HS-5 (cell line): ENCODE measurements at places on chromosomes 3 and 15.

DNA sequence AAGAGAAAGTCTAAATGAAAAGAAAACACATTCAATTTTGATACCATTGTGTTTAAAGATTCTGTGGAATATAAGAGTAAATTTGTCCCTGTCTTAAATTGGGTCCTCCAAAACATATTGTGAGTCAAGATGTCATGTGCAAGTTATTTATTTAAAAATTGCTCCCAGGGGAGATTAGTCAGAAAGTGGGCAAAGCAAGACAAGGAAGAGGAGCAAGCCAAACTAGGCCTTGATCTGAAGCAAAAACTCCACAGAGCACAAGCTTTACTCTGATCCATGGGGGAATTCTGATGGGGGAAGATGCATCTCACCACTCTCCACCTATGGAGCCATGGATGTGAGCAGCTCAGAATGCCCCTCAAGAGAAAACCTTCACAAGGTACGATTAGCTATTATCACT is 342.8 kb upstream of the IL12A start:
- DNase-seq = peak; percentile 50

GRCh38 chr3:105352976-105353375 is 13.7 kb upstream of the ALCAM start:
- DNase-seq = no peak

DNA sequence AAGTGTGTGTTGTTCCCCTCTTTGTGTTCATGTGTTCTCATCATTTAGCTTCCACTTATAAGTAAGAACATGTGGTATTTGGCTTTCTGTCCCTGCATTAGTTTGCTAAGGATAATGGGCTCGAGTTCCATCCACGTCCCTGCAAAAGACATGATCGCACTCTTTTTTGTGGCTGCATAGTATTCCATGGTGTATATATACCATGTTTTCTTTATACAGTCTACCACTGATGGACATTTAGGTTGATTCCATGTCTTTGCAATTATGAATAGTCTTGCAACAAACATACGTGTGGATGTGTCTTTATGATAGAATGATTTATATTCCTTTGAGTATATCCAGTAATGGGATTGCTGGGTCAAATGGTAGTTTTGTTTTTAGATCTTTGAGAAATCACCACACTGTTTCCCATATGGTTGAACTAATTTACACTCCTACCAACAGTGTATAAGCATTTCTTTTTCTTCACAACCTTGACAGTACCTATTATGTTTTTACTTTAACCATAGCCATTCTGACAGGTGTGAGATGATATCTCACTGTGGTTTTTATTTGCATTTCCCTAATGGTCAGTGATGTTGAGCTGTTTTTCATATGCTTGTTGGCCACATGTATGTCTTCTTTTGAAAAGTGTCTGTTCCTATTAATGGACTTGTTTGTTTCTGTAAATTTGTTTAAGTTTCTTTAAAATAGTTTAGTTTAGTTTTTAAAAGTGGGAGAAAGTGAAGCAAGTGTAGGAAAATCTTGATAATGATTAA is 21.9 kb upstream of the SLC30A4 start:
- DNase-seq = no peak

GRCh38 chr3:151971814-151972579 is 98.6 kb downstream of the SUCNR1 start:
- DNase-seq = no peak

GRCh38 chr3:197575362-197575761 is 19.6 kb upstream of the BDH1 start:
- no peak for DNase-seq

- DNase-seq = peak; percentile 4
Measured at GRCh38 chr3:38297947-38298711, 16.0 kb downstream of the SLC22A14 start.

DNA sequence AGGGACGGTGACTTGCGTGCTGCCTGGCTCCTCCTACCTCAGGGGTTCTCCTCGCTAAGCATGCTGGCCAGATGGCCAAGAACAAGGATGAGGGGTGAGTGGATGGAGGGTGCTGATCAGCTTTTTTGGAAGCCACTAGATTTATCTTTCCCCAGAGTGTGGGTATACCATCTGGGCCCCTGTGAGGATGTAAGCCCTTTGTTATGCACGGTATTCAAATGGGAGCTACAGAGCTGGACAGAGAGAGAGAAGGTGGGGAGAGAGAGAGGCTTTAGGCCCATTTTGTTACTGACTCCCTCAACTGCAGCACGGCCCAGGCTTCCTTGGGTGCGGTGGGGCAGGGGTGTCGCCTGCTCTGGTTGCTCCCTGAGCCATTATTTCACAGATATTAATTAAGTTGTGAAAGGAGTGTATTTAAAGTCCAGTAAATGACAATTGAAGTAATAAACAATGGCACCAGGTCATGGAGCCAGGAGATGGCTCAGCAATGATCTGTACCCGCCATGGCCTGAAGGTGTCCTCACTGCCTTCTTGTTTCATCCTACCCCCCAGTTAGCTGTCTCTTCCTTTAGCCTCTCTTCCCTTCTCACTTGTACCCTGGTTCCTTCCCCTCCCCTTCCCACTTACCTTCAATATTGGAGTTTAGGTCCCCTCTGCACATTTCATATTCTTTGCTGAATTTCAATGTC is 158.0 kb downstream of the CLSTN2 start:
- no peak for DNase-seq
